ENCODE measurements at places on chromosomes 11 and 22.
A peak's percentile ranks its signal among the peaks of the same experiment; 100 is the strongest.

GRCh38 chr11:44028816-44029506 is 18.8 kb upstream of the ACCSL start:
- DNase-seq = no peak

DNA sequence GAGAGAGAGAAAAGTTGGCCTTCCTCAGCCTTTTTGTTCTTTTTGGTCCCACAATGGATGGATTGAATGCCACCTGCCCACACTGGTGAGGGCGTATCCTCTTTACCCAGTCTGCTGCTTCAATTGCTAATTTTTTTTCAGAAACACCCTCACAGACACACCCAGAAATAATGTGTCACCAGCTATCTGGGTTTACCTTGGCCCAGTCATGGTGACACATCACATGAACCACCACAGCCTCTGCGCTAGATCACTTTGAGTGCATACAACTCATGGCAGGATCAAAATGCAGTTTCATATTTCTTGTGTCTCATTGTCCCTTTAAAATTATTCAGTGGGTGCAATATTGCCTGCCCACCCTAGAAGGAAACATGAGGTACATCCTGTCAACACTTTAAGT is 63.3 kb downstream of the ADAMTS15 start:
- no peak for DNase-seq

DNA sequence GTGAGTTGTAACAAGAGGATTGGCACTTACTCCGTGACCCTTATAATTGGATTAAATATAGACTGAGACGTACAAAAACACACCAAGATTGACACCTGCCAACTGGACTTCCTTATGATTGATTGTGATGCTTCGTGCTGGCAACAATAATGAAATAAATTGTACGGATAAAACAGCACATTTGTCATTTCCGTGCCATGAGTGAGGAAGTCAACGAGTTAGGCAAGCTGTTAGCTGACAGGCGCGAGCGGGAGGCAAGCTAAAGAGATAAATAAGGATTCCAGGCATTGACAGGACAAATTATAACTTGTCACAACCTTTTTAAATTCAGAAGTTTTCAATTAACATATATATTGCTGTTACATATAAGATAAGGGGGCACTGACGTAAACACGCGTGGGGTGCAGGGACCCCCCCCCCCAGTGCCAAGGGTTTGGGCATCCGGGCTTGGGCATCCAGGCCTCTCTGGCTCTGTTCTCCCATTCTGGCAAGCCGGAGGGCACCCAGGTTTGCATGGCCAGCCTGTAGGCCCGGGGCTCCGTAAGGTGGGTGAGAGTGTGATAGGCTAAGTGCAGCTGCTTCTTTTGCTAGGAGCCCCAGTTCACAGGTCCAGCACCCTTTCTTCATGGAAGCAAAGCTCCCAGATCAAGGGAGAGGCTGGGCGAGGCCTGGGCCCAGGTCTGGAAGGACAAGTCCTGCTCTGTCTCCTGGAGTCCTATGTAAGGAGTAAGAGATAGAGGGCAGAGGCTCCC is 11.2 kb upstream of the PAX6 start:
- DNase-seq = no peak

GRCh38 chr11:413120-414081 is 1.4 kb downstream of the SIGIRR start:
- DNase-seq = no peak

DNA sequence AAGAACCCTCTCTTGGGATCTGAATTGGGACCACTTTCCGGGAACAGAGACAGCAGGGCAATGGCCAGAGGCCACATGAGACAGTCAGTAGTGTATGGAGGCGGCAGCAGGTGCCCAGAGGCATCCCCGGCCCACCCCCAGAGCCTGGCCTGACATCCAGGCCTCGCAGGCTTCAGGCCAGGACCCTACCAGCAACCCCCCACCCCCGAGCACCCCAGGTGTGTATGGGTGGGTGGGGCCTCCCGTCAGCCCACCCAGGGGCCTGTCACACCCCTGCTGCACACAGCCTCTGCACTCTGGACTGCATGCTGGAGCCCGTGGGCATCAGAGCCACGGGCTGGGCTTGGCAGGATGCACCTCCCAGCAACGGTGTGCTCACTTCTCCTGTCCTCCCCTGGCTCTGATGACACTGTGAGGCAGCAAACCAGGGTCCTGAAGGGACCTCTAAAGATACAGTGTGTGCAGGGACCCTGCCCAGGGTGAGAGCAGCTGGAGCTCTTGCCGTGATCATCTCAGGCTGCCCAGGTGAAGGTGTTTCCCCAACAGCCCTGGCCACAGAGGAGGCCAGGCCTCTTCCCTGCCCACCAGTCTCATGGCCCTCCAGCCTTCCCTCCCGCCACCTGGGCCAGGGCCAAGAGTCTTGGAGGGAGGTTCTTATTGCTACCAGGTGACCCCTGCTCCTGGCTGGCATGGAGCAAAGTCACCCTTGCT is 88.8 kb upstream of the SEPTIN5 start:
- DNase-seq = no peak

DNA sequence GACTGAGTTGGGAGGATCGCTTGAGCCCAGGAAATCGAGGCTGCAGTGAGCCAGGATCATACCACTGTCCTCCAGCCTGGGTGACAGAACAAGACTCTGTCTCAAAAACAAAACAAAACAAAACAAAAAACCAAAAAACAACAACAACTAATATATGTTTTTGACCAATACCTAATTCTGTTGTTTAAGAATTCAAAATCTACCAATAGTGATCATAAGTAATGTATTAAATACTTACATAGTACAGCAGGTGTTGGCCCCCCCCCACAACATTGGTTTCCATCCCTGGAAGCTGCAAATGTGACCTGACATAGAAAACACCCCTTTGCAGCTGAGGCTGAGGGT is 74.7 kb downstream of the KCNQ1 start:
- no peak for DNase-seq

- no peak for DNase-seq
These were observed 3.4 kb upstream of the NLRP10 start for GRCh38 chr11:7968686-7969085.

DNA sequence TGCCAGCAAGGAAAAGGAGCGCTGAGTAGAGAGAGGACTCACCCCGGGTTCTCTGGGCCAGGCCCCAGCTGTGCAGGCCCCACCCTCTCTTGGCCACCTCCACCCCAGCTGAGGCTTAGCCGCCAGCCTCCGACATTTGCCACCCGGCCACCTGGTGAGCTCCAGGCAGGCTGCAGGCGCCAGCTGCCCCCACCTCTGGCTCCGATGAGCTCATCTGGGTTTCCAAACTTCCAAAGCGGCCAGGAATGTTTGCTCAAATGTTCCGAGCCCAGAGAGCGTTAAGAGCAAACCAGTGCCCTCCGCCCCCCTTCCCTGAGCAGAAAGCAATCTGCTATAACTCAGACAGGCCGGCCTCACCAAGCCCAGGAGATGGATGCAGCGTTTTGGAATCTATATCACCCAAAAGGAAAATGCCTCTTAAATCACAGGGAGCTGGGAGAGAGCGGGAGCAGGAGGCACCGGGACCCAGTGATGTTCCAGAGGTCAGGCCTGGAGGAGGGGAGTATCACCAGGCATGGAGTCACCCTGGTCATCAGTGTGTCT is 9.1 kb upstream of the MN1 start:
- DNase-seq = peak; percentile 91

DNA sequence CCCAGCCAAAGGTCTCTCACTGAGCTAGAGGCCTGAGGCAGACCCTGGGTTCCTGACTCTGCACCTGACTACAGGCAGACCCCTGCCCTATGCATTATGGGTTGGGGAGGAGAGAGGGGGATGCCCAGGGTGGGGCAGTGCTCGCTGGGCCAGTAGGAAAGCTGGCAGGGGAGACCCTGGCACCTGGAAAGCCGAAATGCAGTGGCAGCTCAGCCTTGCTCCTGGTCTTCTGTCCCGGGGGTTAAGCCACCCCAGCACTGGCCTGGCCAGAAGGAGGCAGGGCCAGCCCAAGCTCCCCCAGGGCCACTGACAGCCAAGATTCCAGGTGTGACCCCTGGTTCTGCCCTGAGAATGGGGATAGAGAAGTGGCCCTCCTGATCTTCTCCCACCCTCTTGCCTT is 5.4 kb downstream of the ARAP1 start:
- no peak for DNase-seq

- DNase-seq = no peak
These were observed 10.6 kb upstream of the GLYATL1 start for GRCh38 chr11:58928691-58929090.

- DNase-seq = no peak
These were observed 10.8 kb downstream of the DNAL4 start for GRCh38 chr22:38783095-38783615.

- DNase-seq = no peak
These were observed 893 bp downstream of the SLC36A4 start for GRCh38 chr11:93196816-93197379.

All from ovary (tissue), 10 donors.